ENCODE measurements at places on chromosomes 3 and 15.

DNA sequence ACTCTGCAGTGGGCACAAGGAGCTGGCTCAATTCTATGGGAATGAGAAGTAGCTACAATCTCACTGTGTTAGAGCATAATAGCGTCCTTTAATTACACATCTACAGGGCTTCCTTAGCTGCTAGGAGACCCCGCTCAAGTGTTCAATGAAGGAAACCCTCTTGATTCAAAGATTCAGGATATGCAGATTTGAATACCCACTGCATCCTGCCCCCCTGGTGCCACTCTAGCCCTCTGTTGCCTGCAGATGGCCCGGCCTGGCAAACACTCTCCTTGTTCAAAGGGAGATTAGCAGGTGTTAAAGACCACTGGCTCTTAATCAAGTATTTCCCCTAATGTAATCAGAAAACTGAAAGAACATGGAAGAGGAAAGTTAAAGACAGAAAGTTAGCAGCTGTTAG is 356.6 kb downstream of the VGLL3 start:
- DNase-seq, result no peak

DNA sequence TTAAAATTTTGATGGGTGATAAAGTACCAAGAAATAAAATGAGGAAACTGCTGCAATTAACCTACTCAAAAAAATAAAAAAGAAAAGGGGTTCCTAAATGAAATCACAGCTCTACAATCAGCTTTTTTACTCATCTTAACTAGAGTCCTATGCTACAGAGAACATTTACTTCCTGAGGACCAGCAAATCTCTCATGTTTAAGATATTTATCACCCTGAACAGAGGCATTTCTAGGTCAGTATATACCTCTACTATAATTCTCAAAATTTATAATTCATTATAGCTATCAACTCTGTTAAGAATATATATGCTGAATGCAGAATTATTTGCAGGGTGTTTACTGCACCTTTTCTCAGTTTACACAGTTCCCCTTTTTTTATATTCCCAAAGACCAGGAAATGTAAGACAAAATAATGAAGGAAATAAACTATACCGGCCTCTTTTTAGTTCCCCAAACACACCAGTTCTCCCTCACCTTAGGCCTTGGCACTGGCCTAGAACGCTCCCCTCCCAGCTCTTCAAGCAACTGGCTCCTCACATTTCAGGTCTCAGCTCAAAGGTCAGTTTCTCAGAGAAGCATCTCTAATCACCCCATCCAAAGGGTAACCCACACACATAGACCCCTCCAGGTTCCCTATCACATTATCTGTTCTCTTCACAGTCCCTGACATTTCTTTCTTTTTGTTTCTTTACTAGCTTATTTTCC is 71.1 kb downstream of the LRRFIP2 start:
- DNase-seq, result no peak

- no peak for DNase-seq
These were observed 64.6 kb downstream of the FBLN2 start for GRCh38 chr3:13613343-13614190.

DNA sequence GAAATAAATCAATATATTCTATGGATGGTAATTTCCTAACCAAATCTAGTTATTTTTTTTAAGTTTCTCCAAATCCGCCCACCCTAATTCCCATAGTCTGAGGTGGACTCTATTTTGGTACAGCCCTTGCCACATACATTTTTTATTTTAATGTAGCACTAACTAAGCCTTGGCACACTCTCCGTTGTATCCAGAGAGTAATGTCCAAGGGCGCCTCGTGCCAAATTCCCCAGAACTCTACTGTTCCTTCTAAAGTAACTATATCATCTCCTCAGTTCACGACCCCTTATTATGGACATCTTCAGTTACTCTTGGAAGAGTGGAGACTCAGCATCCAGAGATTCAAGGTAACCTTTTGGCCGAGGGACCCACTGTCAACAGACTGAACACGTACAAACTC is 1.3 kb downstream of the VGLL3 start:
- no peak for DNase-seq

- no peak for DNase-seq
These were observed 29.9 kb upstream of the LDHAL6B start for GRCh38 chr15:59176653-59177316.

GRCh38 chr3:98726084-98726483 is 37.1 kb upstream of the ST3GAL6 start:
- no peak for DNase-seq

DNA sequence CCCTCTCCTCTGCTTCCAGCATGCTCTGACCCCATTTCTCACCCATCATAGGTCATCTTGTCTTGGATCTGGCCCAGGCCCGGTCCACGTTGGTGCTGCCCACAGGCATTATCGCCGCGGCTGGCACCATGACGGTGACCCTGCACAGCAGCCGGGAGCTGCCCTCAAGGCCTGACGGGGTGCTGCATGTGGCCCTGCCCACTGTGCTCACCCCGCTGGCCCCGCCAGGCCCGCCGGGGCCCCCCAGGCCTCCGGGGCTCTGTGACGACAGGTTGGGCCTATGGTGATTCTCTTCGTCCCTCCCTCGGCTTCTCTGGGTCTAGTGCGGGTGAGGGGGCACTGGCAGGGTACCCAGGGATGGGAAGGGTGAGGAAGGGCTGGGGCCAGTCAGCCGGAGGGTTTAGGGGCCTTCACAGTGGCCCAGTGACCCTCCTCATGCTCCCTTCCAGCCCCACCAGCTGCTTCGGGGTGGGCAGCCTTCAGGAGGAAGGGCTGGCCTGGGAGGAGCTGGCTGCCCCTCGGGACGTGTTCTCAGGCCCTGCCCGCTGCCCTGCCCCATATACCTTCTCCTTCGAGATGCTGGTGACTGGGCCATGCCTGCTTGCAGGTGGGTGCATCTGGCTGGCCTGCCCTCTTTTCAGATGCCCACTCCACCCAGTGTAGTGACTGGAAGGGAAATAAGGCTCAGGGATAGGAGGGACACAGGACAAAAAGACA is 3.9 kb downstream of the VWA5B2 start:
- DNase-seq, result no peak

DNA sequence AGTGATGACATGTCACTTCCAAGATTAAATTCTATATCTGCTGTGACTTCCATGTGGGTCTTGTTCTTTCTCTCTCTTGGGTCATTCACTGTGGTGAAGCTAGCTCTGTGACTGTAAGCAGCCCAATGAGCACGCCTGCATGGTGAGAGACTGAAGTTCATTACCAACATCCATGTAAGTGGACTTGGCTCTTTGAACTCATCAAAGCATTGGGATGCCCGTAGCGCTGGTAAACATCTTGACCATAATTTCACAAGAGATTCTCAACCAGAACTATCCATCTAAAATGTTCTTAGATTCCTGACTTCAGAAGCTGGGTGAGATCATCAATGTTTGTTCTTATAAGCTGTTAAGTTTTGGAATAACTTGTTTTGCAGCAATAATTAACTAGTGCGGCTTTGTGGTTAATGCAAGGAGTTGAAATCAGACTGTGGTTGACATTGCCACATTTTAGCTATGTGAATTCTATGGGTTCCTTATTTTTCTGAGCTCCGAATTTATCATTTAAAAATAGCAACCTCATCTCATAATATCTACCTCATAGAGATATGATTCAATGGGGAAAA is 31.6 kb upstream of the LRRC3B start:
- DNase-seq, result no peak

DNA sequence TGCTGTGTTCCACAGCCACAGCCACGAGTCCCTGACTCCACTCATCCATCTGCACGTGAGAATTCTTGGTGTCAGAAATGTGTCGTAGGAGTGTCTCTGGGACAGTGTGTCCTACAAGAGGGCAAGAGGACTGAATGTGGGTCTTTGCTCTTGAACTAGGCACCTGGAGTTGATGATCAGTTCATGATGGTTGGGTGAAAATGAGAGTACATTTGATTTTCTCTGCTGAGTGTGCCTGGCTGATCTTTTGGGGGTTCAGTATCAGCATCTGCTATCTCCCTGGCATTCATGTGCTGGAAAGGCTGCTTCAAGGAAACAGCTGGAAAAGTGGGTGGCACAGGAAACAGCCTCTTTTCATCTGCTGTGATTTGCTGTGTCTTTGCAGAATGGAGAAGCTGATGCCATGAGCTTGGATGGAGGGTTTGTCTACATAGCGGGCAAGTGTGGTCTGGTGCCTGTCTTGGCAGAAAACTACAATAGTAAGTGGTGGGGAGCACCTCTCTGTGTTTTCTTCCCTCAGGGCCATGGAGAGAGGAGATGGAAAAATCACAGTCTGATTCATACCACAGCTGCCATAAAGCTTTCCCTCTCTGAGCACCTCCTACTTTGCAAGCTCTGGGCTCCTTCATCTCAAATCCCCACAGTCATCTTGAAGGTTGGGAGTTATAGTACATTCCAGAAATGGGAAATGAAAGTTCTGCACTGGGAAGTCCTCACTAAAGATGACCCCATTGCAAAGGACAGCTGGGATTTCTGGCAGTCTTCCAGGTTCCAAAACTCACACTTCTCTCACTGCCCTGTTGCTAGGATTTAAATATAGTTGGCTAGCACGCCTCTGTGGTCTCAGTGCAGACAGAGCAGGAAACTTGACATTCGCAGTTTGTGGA is 17.8 kb downstream of the TF start:
- DNase-seq, result no peak
